ENCODE measurements at places on chromosomes 12 and 14.

- no peak for DNase-seq
Observed at GRCh38 chr12:31479516-31480210, 111.3 kb downstream of the DENND5B start.

DNA sequence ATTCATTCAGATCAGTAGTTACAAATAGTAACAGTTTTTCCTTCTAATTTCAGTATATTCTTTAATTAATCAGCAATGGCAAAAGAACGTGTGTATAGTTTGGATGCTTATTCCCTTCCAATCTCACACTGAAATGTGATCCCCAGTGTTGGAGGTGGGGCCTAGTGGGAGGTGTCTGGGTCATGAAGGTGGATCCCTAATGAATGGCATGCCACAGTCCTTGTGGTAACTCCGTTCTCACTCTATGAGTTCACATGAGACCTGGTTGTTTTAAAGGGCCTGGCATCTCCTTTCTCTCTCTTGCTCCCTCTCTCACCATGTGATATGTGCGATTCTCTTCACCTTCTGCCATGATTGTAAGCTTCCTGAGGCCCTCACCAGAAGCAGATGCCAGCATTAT, 18.9 kb upstream of the SYNDIG1L start:
- no peak for DNase-seq

- no peak for DNase-seq
Observed at GRCh38 chr12:106841510-106842302, 67.2 kb downstream of the RIC8B start.

DNA sequence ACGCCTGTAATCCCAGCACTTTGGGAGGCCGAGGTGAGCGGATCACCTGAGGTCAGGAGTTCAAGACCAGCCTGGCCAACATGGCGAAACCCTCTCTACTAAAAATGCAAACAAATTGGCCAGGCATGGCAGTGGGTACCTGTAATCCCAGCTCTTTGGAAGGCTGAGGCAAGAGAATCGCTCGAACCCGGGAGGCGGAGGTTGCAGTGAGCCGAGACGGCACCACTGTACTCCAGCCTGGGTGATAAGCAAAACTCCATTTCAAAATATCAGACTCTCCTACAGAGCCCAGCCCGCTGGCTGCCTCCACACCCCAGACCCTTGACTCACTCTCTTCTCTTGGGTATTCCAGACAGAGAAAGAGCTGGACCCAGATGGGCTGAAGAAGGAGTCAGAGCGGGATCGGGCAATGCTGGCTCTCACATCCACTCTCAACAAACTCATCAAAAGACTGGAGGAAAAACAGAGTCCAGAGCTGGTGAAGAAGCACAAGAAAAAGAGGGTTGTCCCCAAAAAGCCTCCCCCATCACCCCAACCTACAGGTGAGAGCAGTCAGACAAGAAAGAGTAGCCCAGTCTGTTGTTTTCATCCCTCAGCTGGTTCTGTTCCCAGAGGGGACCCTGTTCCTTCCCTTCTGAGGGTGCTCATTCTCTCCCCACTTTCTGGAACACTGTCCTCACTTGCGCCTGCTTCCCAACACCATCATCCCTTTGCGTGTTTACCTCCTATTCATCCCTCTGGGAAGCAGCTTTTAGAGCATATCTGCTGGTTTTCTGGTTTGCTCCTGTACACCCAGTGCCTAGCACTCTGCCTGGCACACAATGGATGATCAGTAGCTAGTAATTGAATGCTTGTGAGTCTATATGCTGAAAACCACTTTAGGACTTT, 19.7 kb downstream of the AGAP2 start:
- no peak for DNase-seq

DNA sequence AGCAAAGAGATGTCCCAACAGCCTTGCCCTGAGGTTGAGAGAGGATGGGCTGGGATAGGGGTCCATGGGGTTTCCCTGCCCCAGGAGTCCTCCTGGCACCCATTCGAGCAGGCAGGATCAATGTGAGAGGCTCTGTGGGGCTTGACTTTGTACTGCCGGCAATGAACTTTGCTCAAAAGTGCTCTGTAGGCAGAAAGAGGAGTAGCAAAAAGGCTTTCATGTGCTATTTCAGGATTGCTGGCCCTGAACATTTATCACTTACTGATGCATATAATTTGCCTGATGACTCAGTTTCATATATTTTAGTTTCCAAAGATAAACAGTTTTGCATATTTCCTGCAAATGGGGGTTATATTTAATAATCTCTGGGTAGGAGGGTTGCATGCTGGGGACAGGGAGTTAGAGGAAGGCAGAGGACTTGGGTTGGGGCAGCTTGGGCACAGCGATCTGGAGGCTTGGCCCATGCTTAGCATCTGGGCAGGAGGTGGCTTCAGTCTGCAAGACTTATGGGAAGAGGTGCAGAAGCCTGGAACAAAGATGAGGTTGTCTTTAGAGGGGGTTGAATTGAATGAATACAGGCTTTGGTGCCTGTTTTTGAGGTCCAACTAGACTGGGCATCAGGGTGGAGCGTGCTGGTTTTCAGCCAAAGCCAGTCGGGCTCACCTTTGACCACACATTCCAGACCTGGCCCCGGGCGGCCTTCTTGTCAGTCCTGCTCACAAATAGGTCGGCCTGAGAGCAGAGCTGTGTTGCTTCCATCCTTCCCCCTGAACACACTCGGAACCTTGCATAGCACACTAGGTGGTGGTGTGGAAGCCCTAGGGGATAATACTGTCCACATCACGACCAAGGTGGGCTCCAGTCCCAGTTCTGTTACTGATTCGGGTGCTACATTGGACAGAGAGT, 101.4 kb downstream of the PAPOLA start:
- DNase-seq: no peak

GRCh38 chr12:44972746-44973421, 78.0 kb downstream of the DBX2 start:
- no peak for DNase-seq

- DNase-seq: no peak
Observed at GRCh38 chr12:6343518-6343917, 1.6 kb upstream of the TNFRSF1A start.

DNA sequence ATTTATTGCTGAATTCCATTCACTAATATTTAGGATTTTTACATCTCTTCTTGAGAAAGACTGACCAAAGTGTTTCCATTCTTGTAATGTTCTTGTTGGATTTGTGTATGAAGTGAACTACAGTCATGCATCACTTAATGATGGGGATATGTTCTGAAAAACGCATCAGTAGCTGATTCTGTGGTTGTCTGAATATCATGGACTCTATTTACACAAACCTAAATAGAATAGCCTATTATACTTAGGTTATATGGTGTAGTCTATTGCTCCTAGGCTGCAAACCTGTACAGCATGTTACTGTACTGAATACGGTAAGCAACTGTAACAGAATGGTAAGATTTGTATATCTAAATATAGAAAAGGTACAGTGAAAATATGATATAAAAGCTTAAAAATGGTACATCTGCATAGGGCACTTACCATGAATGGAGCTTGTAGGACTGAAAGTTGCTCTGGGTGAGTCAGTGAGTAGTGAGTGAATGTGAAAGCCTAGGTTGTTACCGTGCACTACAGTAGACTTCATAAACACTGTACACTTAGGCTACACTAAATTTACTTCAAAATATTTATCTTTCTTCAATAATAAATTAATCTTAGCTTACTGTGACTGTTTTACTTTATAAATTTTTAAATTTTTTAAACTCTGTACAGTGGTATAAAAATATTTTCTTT, 27.6 kb upstream of the P2RX4 start:
- no peak for DNase-seq

- DNase-seq: no peak
Observed at GRCh38 chr12:23096321-23096720, 471.4 kb downstream of the ETNK1 start.

- no peak for DNase-seq
Observed at GRCh38 chr14:34684578-34684977, 29.8 kb downstream of the CFL2 start.

DNA sequence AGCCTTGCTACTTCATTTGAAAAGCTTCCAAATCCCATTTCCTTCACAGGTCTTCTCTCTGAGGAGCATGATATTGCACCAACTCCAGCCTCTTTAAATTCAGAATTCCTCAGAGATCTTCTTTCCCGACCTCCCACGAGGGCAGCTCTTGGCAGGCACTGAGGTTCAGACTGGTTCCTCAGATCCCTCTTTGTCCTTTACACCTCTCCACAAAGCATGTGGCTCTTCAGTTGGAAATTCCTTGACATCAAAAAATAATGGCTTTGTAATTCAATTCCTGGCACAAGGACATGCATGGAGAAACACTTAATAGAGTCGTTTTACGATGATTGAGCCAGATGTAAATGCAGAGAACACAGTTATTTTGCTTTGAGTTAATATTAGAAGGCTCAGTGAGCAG, 63.2 kb upstream of the TMX1 start:
- DNase-seq: no peak

- no peak for DNase-seq
Observed at GRCh38 chr14:101757064-101757838, 4.3 kb upstream of the PPP2R5C start.

DNA sequence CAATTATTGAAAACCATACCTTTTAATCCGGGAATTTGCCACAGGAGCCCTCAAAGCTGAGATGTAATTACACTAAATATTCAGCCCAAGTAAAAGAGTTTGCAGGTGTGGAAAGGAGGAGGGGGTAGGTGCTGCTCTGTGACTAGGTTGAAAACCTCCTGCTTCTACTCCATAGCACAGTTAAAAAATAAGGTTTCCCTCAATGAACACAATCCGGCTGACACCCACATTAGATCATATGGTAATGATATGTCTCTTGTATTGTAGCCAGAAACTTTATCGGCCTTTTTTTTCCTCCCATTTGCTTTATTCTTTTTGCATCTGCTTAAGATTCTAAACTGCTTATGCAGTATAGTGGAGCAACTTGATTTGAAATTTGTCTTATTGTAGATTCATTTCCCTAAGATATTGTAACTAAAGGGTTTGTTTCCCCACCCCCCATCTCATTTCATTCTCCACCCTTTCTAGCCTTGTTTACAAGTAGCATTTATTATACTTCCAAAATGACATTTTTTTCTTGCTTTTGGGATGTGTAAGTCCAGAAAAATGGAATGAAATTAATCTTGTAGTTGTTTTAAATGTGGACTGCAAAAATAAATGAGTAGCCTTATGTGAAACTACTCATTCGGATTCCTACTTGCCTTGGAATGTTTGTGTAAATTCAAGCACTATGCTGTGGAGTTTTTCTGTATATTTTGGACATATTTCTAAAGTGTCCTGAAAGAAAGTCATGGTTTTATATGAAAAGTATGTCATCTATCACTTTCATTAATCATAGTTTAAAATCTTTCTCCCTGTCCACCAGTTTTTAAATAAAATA, at the start of gene DCN:
TSS of gene DCN (minus strand) at position 182 of the 820 bp plus-strand sequence. CDS start 4,265 bp downstream, outside the sequence.
- no peak for DNase-seq

- no peak for DNase-seq
Observed at GRCh38 chr12:132150780-132151144, 6.5 kb downstream of the NOC4L start.

- no peak for DNase-seq
Observed at GRCh38 chr12:87943023-87943422, 86.2 kb downstream of the C12orf50 start.

- no peak for DNase-seq
Observed at GRCh38 chr12:55972042-55972441, 1.8 kb upstream of the RAB5B start.

DNA sequence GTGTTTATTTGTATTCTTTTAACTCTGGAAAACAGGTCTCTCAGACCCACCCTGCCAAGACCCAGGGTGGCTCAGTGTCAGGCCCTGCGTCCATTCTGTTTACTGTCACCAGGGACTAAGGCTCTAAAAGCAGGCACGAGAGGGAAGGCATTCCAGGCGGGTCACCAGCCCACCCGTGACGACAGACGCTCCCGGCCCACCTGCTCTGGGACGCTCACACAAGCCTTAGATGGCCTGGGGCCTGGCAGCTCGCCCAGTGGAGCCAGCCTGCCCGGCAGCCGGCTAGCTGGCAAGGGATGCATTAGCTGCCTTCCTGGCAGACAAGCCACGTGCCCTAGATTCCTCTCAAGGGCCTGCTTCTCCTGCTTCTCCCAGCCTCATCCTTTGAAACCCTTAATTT, 9.2 kb upstream of the NUAK1 start:
- DNase-seq: no peak

DNA sequence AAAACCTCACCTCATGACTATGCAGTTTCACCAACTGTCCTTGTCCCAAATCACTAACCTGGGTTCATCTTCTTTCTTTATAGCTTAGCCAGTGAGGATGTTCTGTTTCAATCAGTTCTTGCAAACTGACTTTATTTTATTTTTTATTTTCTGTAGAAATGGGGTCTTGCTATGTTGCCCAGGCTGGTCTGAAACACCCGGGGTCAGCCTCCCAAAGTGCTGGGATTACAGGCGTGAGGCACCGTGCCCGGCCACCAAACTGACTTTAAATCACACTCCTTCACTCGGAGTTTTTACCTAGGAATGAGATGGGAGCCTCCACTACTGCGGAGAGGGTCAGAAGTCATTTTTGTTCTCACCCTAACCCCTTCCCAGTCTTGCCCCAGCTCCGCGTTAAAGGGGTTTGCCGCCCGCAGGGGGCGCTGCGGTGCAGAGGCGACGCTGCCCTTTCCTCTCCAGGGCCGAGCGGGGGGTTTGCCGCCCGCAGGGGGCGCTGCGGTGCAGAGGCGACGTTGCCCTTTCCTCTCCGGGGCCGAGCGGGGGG, 7.0 kb upstream of the B4GALNT3 start:
- no peak for DNase-seq

DNA sequence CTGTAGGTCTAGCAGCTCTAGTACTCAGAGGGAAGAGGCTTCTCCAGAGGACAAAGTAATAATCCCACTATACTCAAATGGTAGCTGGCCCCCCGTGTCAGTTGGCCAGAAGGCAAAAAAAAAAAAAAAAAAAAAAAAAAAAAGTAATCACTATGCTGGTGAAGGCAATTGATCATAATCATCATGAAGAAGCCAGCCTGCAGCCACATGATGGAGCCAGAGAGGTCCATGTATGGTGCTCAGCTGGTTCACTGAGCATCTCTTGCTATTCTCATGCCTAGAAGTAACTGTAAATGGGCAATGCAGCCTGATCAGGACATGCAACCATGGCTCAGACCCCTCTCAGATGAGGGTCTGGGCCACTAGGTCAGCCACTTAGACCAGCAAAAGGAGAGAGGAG, 378.8 kb downstream of the MED13L start:
- no peak for DNase-seq

- DNase-seq: no peak
Observed at GRCh38 chr12:16844875-16845274, 238.9 kb upstream of the LMO3 start.

DNA sequence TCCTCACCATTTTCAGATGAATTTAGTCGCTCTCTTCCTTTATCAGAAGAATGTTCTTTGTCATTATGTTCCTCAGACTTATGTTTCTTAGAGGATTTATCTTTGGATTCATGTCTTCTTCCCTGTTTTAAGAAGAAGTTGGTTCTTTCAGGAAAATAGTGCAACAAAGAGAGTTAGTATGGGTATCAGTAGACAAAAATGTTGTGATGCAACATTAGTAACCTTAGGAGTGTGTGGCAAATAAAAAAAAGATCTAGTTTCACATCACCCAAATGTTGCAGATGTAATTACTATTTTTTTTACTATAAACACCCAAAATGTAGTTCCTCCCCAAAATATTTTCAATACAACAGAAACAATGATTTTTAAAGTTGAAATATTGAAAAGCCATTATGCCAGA, 7.8 kb downstream of the RSRC2 start:
- no peak for DNase-seq

Data from SIG-M5 (cell line).